Stomach (tissue), 19 donors: ENCODE measurements at places on chromosomes 7 and 10. TPM values are rescaled to one million over a fixed set of nuclear protein-coding genes. Genes with fewer than 3 reads are reported as not detected.

Gene PRLHR
- polyA plus RNA-seq: 0.05 TPM

Gene PLPP4
- not detected for polyA plus RNA-seq

Gene NODAL
- not detected for polyA plus RNA-seq

Gene SFXN2
- 10.7 TPM for polyA plus RNA-seq

Gene FGFR2
- polyA plus RNA-seq: 18.3 TPM

Gene SPDYE1
- polyA plus RNA-seq: not detected

Gene AHCYL2
- polyA plus RNA-seq: 19.9 TPM

Gene NPSR1
- polyA plus RNA-seq: not detected

Gene IL2RA
- polyA plus RNA-seq: 1.3 TPM

Gene MEST
- polyA plus RNA-seq: 4.1 TPM

Gene CFAP58
- polyA plus RNA-seq: 0.31 TPM

Gene ZRANB1
- 7.0 TPM for polyA plus RNA-seq

Gene CYREN
- polyA plus RNA-seq: 21.7 TPM

Gene TAS2R5
- 0.92 TPM for polyA plus RNA-seq

Gene SYCE1
- 1.7 TPM for polyA plus RNA-seq

Gene DENND2A
- polyA plus RNA-seq: 8.3 TPM

DNA sequence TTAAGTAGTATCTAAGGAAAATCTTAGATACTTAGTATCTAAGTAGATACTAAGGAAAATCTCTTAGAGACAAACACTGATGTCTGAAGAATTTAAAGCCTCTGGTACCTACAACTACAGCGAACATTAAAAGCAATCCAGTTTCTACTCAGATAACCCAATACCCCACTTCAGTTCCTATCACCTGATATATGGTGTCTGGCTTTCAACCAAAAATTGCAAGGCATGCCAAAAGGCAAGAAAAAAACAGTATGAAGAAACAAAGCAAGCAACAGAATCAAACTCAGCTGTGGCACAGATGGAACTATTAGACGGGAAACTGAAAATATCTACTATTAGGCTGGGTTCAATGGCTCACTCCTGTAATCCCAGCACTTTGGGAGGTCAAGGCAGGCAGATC, 31.1 kb downstream of the ARHGAP12 start:
- peaks cover 23% of the 10 kb centered on the region for H3K4me1 ChIP-seq
- no peak for DNase-seq
- H3K4me3 ChIP-seq: no peak overlapping the region
- H3K27me3 ChIP-seq: no peaks in the 10 kb centered on the region
- no peak overlapping the region for H3K27ac ChIP-seq
- peaks cover 12% of the 10 kb centered on the region for H3K36me3 ChIP-seq

- DNase-seq: no peak
- no peak overlapping the region for H3K4me3 ChIP-seq
- H3K27ac ChIP-seq: no peak overlapping the region
- H3K27me3 ChIP-seq: no peaks in the 10 kb centered on the region
- no peaks in the 10 kb centered on the region for H3K36me3 ChIP-seq
Measured at GRCh38 chr10:123848564-123849457, 42.8 kb downstream of the CPXM2 start.

DNA sequence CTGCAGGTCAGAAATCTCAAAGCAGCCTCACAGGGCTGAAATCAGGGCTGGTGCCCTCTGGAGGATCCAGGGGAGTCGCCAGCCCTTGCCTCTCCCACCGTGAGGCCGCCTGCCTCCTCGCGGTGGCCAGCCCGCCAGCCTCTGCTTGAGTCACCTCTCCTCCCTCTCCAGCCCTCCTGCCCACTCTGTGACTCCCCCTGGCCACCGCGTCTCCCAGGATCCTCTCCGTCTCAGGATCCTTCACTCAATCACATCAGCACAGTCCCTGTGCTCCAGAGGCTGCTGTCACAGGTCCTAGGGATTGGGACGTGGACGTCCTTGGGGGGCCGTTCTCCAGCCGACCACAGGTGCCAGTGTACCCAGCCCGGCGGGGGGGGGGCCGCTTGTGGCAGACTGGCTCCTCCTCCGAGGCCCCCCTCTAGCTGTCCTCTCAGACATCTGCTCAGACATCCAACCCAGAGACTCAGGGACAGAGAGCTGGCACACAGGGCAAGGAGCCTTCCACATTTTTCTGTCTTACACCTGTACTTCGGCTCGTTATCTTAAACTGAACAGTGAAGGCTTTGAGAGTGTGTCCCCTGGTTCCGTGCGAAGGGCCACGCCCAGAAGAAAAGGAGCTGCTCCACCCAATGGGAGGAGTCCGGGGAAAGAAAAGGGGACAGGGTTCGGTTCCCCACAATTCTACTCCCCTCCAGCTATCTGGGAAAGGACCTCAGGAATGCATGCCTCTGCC, 9.4 kb upstream of the PPP2R2D start:
- H3K27ac ChIP-seq: no peak overlapping the region
- no peaks in the 10 kb centered on the region for H3K4me1 ChIP-seq
- H3K4me3 ChIP-seq: no peak overlapping the region

DNA sequence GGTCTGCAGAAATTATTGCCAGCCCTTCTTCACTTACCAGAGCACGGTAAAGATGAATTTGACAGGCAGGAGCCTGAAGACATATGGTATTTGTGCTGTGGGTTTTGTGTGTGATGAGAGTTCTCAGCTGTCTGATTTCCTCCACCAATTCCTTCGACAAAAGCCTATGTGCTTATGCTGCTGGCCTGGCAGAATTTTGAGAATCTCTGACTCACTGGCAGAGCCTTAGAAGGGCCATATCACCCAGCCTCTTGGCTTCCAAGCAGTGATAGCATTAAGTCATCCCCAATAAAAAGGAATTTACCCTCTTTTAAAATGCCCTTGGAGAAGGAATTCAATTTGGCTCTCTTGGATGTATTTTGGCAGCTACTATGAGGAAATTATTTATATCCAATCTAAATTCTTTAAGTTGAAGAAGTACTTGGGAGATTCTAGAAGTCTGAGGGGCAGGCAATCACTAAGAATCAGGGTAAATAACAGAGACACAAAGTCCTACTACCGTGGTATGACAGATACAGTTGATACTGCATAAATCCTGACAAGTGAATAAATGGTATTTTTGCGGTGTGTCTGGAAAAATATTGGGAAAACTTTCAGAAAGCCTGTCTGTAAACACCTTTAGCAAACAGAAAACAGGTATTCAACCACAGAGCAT, 68.6 kb upstream of the EFCAB10 start:
- peaks cover 50% of the 10 kb centered on the region for H3K4me1 ChIP-seq
- peaks cover 7% of the 10 kb centered on the region for H3K36me3 ChIP-seq
- H3K27ac ChIP-seq: peak overlapping the region; percentile 38
- H3K27me3 ChIP-seq: no peaks in the 10 kb centered on the region

GRCh38 chr10:67079126-67079525, 153.3 kb downstream of the LRRTM3 start:
- DNase-seq: peak; percentile 59
- no peaks in the 10 kb centered on the region for H3K36me3 ChIP-seq
- no peaks in the 10 kb centered on the region for H3K27me3 ChIP-seq
- H3K4me1 ChIP-seq: no peaks in the 10 kb centered on the region

GRCh38 chr10:129792864-129793263, 171.2 kb downstream of the EBF3 start:
- no peak for DNase-seq
- H3K4me3 ChIP-seq: no peak overlapping the region
- no peaks in the 10 kb centered on the region for H3K4me1 ChIP-seq
- no peaks in the 10 kb centered on the region for H3K36me3 ChIP-seq
- H3K27me3 ChIP-seq: no peaks in the 10 kb centered on the region

- DNase-seq: no peak
- H3K27ac ChIP-seq: no peak overlapping the region
- H3K4me3 ChIP-seq: no peak overlapping the region
- H3K27me3 ChIP-seq: no peaks in the 10 kb centered on the region
Measured at GRCh38 chr10:1121271-1121970, 65.2 kb downstream of the WDR37 start.

GRCh38 chr7:28163949-28164348, 16.6 kb downstream of the JAZF1 start:
- H3K36me3 ChIP-seq: no peaks in the 10 kb centered on the region
- H3K4me1 ChIP-seq: peaks cover 11% of the 10 kb centered on the region
- H3K27me3 ChIP-seq: no peaks in the 10 kb centered on the region
- H3K27ac ChIP-seq: no peak overlapping the region
- no peak for DNase-seq
- no peak overlapping the region for H3K4me3 ChIP-seq

DNA sequence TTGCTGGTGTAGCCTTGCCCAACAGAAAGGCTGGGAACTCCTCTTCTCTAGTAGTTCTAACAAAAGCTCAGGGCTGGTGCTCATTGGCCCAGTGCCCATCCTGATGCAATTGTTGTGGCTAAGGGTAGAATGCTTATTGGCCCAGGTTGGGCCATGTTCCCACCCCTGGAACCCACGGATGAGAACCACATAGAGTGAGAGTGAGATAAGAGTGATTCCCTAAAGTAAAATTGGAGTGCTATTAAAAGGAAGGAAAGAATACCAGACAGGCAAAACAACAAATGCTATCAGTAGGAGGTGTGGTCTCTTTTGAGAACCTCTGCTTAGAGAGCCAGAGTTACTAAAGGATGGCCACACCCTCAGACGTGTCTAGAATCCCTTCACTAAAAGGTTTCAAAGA, 49.2 kb downstream of the LGI1 start:
- H3K4me1 ChIP-seq: no peaks in the 10 kb centered on the region
- no peak overlapping the region for H3K4me3 ChIP-seq
- no peak for DNase-seq
- no peaks in the 10 kb centered on the region for H3K36me3 ChIP-seq
- H3K27ac ChIP-seq: no peak overlapping the region

- no peak overlapping the region for H3K27ac ChIP-seq
- H3K4me3 ChIP-seq: no peak overlapping the region
- DNase-seq: peak; percentile 17
- H3K4me1 ChIP-seq: peaks cover 20% of the 10 kb centered on the region
- no peaks in the 10 kb centered on the region for H3K36me3 ChIP-seq
Measured at GRCh38 chr7:135467207-135467711, 42.6 kb downstream of the CNOT4 start.

GRCh38 chr7:26937939-26938623, 73.7 kb upstream of the SKAP2 start:
- H3K36me3 ChIP-seq: no peaks in the 10 kb centered on the region
- no peak overlapping the region for H3K27ac ChIP-seq
- no peak for DNase-seq
- H3K27me3 ChIP-seq: no peaks in the 10 kb centered on the region
- H3K4me1 ChIP-seq: no peaks in the 10 kb centered on the region

GRCh38 chr7:159140170-159140910, 4.3 kb downstream of the VIPR2 start:
- H3K4me1 ChIP-seq: no peaks in the 10 kb centered on the region
- no peak for DNase-seq
- peaks cover 5% of the 10 kb centered on the region for H3K27me3 ChIP-seq
- no peaks in the 10 kb centered on the region for H3K36me3 ChIP-seq
- no peak overlapping the region for H3K4me3 ChIP-seq
- no peak overlapping the region for H3K27ac ChIP-seq

DNA sequence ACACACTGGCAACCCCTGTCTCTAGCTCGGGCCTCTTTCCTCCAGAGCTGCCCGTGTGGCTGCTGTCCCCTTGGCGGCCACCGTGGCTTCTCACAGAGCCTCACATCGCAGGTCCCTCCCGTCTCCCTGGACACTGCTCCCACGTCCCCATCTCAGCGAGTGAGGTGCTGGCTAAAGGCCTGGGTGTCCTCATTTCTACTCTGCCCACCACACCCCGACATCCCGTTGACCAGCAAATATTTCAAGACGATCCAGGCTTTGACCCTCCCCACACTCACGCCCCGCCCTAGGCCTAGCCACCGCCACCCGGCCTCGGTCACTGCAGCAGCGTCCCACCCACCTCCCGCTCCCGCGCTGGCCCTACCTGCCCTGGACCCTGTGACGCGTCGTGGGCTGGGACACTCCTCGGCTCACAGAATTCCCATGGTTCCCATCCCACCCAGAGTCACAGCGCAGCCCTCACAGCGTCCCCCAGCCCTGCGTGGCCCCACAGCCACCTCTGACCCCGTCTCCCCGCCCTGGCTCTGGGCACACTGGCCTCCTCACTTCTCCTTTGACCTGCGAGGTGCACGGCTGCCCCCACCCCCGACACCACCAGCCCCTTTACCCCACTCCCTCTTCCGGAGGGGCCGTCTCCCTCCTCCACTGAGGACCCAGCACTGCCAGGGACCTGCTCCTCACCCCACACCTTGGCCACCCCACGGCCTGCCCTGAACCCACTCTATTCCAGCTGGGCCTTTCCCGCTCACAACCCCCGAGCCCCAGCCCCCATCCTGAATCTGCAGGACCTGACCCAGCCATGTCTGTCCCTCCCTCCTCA, 6.9 kb downstream of the ADAP1 start:
- DNase-seq: no peak
- H3K4me1 ChIP-seq: peaks cover 51% of the 10 kb centered on the region
- H3K4me3 ChIP-seq: no peak overlapping the region
- H3K36me3 ChIP-seq: peaks cover 8% of the 10 kb centered on the region
- no peaks in the 10 kb centered on the region for H3K27me3 ChIP-seq

DNA sequence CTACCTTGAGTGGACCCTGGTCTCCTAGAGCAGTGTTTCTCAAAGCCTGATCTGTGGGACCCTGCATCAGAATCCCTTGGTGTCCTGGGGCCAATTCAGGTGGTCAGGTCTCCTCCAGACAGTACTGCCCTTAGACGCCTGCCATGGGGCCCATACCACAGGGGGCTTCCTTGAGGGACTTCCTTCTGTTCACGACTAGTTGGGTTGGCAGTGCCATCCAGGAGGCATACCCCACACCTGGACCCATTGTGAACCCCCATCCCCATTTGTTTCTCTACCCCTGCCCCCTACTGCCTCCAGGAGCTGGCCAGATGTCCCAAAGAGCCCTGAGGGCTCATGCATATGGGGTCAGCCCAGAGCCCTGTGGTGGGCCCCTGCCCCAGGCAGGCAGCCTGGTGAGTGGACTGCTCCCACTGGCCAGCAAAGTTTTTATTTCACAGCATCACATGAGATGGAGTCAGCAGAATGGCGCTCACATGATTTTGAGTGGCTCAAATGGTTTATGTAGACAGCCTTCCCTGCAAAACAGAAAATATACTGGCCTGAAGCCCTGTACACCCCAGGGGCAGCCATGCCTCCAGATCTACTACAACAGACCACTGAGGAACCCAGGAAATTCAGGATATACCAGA, 259.9 kb upstream of the ZMIZ1 start:
- H3K4me3 ChIP-seq: no peak overlapping the region
- no peaks in the 10 kb centered on the region for H3K36me3 ChIP-seq
- H3K4me1 ChIP-seq: peaks cover 6% of the 10 kb centered on the region
- H3K27me3 ChIP-seq: no peaks in the 10 kb centered on the region
- H3K27ac ChIP-seq: no peak overlapping the region

DNA sequence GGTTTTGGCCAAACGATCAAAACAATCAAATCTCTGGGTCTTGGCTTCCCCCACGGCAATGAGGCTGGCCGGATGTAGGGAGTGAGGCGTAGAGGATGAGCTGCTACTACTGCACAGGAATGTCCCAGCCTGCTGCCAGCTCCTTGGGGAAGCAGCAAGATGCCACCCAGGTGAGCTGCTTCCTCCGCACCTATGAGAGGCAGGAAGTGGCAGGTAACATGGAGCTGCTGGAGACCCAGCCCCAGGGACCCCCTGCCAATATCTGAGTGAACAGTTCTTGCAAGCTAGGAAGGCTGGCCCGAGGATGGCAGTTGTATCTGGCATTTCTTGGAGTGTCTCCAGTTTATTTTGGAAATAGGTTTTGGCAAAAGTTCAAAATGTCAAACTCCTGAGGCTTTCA, 413.5 kb downstream of the DNAJB6 start:
- H3K4me1 ChIP-seq: no peaks in the 10 kb centered on the region
- H3K4me3 ChIP-seq: no peak overlapping the region
- no peaks in the 10 kb centered on the region for H3K36me3 ChIP-seq
- no peak for DNase-seq
- no peak overlapping the region for H3K27ac ChIP-seq
- H3K27me3 ChIP-seq: no peaks in the 10 kb centered on the region

GRCh38 chr10:16521311-16522016, at the start of gene C1QL3:
Gene C1QL3, minus strand, starts transcription at chr10:16521879. Its CDS starts 814 bp downstream, at chr10:16521065.
- H3K27me3 ChIP-seq: peaks cover 26% of the 10 kb centered on the region
- H3K4me3 ChIP-seq: peak within 1 kb of the TSS; percentile 53
- no peak within 1 kb of the TSS for H3K27ac ChIP-seq
- H3K4me1 ChIP-seq: peaks cover 30% of the 10 kb centered on the region
- peak; percentile 36 for DNase-seq
